ENCODE measurements at places on chromosomes 11 and 22.

DNA sequence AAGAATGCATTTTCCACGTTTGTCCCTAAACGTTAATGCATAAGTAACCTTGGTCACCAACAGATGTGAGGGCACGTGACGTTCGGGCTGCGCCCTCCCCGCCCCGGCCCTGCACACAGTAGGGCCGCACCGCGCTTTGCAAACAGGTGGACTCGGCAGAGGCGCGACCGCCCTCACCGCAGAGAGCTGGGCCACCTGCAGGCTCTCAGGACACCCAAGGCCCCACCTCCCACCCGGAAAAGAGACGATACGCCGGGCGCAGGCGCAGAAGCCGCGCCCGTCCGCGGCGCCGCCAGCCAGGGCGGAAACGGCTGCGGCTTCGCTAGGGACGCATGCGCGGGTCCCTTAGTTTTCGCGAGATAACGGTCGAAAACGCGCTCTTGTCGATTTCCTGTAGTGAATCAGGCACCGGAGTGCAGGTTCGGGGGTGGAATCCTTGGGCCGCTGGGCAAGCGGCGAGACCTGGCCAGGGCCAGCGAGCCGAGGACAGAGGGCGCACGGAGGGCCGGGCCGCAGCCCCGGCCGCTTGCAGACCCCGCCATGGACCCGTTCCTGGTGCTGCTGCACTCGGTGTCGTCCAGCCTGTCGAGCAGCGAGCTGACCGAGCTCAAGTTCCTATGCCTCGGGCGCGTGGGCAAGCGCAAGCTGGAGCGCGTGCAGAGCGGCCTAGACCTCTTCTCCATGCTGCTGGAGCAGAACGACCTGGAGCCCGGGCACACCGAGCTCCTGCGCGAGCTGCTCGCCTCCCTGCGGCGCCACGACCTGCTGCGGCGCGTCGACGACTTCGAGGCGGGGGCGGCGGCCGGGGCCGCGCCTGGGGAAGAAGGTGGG lies at the start of gene FADD:
Gene FADD (plus strand): TSS at position 377 of the 831 bp plus-strand sequence. CDS start 164 bp downstream, at position 541.
- DNase-seq, result peak; percentile 82

DNA sequence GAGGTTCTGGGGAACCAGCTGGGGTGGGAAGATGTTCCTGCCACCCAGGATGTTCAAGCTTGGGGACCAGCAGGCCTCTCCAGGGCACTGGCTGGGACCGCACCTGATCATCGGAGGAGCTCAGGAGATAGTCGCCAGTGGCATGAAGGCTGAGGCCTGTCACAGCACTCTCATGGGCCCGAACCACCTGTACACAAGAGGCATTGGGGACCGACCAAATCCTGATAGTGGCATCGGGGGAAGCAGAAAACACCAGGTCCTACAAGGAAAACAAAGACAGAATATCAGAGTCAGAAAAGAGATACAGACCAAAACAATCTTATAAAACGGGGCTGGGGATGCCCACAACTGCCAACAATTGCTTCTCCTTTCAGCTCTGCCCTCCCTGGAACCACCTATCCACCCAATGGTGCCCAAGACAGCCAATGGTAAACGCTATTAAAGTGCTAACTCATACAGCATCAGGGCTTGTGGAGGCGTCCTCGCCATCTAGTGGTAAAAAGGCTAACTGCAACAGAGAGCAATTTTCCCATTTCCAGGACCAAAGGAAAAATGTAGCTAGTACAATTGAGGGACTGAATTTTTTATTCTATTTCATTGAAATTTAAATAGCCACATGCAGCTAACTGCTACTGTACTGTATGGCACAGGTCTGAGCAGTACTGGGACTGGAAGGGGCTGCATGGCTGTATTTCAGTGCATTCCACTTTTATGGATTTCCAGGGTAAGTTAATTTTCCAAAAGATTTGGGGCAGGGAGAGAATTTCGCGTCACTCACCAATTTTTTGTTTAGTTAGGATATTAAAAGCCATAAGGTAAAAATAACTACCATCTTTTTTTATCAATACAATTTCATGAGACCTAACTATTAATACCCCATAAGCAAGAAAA lies 7.1 kb downstream of the PRPF19 start:
- DNase-seq, result no peak

- no peak for DNase-seq
Observed at GRCh38 chr11:127098684-127099083, 98.1 kb upstream of the KIRREL3 start.

DNA sequence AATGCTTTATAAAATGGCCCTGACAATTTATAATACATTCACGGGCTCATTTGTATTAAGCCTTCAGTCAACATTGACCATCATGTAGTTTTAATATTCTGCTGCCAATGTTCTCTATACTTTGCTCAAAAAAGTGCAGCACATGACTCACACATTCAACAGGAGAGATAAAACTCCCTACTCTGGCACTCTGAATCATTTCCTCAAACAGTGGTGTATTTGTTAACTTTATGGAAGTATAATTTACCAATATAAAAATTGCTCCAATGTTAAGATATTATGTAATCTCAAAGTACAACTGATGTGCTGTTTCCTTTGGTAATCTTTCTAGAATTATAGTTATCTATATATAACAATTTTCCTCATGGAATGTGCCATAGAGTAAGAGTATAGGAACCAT lies 39.9 kb downstream of the MAML2 start:
- DNase-seq, result no peak

GRCh38 chr22:45866646-45867117 lies 110.3 kb downstream of the WNT7B start:
- DNase-seq, result no peak

DNA sequence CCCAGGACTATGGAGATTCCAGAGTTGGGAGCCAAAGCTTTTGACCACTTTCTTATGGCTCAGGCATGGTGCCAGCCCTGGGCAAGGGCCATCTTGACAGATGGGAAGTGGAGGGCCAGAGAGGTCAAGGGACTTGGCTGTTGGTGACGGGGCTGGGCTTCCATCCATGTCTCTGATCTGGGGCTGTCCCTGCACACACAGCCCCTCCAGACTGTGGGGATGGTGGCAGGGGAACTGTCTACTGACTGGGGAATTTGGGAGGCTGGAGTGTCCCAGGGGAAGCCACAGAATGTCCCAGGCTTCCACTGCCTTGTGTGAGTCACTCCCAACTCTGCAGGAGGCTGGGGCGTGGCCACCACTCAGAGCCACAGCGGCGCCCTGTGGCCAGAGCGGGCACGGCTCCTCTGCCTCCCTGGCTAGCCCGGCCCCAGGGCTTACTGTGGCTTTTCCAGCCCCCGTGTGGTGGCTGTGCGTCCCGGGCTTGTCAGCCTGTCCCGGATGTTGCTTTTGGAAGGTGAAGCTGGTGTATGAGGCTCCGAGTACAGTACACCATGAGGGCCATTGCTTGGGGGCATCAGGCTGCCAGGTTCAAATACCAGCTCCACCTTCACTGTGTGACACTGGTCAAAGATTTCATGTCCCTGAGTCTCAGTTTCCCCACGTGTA lies 19.6 kb downstream of the C22orf23 start:
- DNase-seq, result peak; percentile 61

- no peak for DNase-seq
Observed at GRCh38 chr22:37228106-37229011, 15.7 kb downstream of the RAC2 start.

- no peak for DNase-seq
Observed at GRCh38 chr11:107564877-107565218, 687 bp downstream of the ALKBH8 start.

GRCh38 chr22:39900306-39901227 lies at the start of gene GRAP2:
TSS of gene GRAP2 (plus strand) at chr22:39901084. CDS start at chr22:39947107, 46,023 bp downstream.
- peak; percentile 46 for DNase-seq

DNA sequence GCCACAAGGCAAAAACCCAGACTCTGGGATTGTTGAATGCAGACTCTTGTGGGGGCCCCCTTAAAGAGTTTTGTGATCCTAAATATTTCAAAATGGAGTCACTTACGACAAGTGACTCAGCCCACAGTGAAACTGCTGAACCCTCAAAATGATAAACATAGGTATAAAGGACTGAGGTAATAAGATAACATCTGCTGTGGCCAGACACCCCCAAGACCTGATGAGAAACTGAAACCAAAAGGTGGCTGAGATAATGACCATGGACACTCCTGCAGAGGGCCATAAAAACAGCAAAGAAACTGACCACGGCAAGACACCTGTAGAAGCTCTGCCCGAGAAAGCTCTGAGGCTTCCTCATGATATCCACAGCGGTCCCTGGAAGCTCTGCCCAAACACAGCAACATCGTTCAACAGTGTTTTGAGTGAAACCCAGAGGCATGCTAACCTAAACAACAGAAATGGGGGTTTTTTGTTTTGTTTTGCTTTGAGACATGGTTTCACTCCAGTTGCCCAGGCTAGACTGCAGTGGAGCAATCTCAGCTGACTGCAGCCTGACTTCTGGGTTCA lies 1.6 kb upstream of the PLAAT4 start:
- no peak for DNase-seq

GRCh38 chr22:23823331-23823791 lies 15.4 kb downstream of the DERL3 start:
- no peak for DNase-seq

DNA sequence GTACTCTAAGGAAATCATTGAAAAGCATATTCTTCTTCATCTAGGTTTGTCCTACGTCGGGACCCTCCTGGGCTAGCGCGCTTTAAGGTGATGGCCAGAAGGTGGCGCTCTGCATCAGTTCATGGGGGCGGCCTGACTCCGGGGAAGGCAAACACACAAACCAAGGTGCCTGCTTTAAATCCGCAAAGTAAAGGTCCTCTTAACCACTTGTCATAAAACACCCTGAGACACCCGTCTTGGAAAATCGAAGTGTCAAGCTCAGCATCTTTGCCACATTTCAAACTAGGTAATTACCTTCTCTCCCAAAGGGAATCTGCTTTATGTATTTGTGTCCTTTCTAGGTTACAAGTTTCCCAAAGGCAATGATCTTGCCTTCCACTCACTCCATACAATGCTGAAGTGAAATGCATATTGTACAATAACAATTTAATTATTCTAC lies 33.9 kb downstream of the LMO2 start:
- peak; percentile 62 for DNase-seq

DNA sequence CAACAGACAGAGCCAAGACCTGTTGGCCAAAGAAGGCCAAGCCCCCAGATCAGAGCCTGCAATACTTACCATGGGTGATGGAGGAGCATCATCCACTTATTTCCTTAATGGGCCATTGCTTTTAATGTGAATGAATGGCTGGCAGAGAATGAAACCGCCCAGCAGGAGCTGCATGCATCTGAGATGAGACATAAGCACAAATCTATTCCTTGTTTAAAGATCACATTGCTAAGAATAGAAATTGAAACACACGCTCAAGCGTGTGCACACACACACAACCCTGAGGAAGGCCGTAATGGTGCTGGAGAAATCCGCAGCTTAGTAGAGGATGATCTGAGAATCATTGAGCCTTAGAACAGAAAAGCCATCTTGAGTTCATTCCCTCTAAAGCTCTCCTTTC lies 5.3 kb upstream of the RRAS2 start:
- DNase-seq, result no peak

- DNase-seq, result no peak
Observed at GRCh38 chr22:48089601-48090331, 1327.3 kb downstream of the TBC1D22A start.

GRCh38 chr22:27754247-27754887 lies 47.2 kb downstream of the MN1 start:
- DNase-seq, result no peak
